Fibroblast of pulmonary artery (primary cell): ENCODE measurements at places on chromosomes 6 and 20.

DNA sequence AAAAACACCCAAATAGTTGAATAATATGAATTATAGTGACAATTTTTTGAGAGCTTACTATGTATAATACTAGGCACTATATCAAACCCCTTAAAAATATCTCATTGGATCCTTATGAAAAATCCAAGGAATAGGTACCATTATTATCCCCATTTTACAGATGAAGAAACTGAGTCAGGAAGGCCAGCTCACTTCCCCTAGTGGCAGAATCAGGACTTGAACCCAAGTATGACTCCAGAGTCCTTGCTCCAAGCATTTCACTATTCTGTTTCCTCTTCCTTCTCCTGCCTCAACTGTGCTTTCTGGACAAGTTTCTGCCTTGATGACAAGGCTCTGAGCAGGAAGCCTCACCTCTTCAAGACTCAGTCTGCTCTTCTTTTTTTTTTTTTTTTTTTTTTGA is 10.8 kb upstream of the PARD6B start:
- DNase-seq = no peak

GRCh38 chr6:52877168-52877567 is 32.3 kb downstream of the GSTA3 start:
- DNase-seq = peak; percentile 80

DNA sequence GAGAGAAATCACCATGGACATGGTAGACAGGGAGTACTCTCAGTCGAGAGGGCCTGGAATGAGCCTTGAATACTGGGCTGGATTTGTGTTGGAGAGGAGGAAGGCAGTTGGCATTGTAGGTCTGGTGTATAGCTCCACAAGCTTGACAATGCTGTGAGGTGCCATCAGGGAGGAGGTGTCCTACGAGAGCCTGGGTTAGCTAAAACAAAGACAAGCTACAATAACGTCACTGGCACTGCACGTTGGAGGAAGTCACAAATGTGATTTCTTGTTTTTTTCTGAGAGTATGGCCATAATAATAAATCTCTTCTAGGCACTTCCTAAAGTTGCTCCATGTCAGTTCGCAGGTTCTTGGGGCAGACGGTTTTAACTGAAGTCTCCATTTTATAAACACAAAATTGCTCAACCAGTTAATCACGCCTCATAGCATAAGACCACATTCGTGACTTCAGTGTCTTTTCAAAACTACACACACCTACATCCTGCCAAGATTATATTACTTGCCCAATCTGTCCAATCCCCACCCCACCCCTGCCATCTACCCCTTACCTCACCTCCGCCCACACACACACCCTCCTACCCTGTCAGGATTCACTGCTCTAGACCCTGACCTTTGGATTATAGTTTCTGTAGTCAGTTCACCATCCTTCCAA is 4.4 kb upstream of the HLA-DMB start:
- DNase-seq = no peak

GRCh38 chr6:52390361-52390727 is 28.4 kb downstream of the PAQR8 start:
- DNase-seq = peak; percentile 62

- DNase-seq = no peak
Measured at GRCh38 chr6:5078121-5078669, 6.9 kb upstream of the PPP1R3G start.
